ENCODE measurements at places on chromosomes 5 and 9.

- no peak for DNase-seq
Measured at GRCh38 chr5:5826911-5827310, 404.4 kb downstream of the ICE1 start.

GRCh38 chr5:20678814-20679298 is 690.9 kb upstream of the CDH18 start:
- no peak for DNase-seq

DNA sequence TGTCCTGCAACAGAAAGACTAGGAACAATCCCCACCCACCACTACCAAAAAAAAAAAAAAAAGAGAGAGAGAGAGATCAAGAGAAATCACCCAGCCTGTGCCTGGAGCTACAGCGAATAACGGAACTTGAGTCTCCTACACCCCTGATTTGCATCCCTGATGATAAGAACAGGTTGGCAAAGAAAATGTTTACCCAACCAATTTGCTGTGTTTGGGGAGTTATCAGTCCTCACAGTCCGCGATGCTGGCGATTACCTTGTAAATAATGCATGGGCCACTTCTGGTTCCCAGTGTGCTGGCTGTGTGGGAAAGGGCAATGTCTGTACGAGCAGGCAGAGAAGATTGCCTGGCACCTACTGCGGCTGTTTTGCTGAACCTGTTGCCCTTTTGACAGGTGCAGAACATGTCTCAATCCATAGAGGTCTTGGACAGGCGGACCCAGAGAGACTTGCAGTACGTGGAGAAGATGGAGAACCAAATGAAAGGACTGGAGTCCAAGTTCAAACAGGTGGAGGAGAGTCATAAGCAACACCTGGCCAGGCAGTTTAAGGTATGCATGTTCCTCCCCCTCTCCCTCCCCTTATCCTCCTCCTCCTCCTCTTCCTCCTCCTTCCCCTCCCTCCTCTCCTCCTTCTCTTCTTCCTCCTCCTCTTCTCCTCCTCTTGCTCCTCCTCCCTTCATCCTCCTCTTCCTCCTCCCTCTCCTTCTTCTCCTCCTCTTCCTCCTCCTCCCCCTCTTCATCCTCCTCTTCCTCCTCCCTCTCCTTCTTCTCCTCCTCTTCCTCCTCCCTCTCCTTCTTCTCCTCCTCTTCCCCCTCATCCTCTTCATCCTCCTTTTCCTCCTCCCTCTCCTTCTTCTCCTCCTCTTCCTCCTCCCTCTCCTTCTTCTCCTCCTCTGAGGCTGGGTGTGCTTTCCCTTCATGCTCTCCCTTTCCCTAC is 8.3 kb downstream of the OLFM1 start:
- no peak for DNase-seq

DNA sequence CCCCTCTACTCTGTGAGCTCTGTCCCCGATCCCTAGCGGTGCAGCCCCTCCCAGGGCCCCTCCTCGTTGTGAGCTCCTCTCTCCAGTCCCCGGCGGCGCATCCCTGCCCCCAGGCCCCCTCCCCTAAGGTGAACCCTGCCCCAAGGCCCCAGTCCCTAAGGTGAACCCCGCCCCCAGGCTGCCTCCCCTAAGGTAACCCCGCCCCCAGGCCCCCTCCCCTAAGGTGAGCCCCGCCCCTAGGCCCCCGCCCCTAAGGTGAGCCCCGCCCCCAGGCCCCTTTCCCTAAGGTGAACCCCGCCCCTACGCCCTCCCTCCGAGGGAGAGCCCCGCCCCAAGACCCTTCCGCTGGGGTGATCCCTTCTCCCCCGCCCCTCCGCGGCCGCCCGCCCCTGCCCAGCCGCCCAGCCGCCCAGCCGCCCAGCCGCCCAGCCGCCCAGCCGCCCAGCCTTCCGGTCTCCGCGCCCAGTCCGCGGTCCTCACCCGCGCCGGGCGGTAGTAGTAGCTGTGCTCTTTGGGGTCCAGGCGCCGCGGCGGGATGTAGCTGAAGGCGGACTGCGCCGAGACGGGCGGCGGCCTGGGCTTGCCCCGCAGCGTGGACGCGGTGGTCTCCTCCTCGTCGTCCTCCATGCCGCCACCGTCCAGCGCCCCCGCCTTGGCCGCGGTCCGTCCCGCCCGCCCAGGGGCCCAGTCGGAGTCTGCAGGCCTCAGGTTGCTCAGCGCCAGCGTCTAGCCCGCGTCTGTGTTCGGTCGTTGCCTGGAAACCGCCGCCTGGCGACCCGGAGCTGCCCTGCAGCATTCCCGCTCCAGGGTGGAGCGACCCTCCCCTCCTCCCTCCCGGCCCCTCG is at the start of gene CFAP90:
Gene CFAP90, minus strand, starts transcription at position 739 of the 845 bp plus-strand sequence. Its CDS starts 112 bp downstream, at position 627.
- DNase-seq = peak; percentile 65

- DNase-seq = no peak
Measured at GRCh38 chr9:94627287-94627686, 12.0 kb downstream of the FBP1 start.

DNA sequence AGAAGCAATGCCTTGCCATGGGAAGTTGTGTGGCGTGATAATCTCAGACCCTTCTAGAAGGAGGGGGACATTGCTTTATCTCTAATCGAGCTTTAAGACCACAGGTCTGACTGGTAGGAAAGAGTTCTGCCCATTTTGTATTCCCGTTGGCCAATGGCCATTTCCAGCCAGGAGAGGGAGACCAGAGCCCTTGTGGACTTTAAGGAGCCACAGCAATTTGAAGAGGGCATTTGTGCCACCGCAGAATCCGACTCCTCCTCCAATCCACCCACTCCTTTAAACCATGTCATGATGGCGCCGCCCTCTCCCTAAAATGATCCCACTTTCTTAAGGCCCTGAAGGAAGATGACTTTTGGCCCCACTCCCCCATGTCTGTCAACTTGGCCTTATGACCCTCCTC is 560.5 kb upstream of the ADAMTS16 start:
- DNase-seq = no peak

- DNase-seq = peak; percentile 66
Measured at GRCh38 chr9:78103971-78104433, 72.4 kb upstream of the GNAQ start.

GRCh38 chr9:79111653-79112052 is 460.1 kb upstream of the TLE4 start:
- DNase-seq = no peak

DNA sequence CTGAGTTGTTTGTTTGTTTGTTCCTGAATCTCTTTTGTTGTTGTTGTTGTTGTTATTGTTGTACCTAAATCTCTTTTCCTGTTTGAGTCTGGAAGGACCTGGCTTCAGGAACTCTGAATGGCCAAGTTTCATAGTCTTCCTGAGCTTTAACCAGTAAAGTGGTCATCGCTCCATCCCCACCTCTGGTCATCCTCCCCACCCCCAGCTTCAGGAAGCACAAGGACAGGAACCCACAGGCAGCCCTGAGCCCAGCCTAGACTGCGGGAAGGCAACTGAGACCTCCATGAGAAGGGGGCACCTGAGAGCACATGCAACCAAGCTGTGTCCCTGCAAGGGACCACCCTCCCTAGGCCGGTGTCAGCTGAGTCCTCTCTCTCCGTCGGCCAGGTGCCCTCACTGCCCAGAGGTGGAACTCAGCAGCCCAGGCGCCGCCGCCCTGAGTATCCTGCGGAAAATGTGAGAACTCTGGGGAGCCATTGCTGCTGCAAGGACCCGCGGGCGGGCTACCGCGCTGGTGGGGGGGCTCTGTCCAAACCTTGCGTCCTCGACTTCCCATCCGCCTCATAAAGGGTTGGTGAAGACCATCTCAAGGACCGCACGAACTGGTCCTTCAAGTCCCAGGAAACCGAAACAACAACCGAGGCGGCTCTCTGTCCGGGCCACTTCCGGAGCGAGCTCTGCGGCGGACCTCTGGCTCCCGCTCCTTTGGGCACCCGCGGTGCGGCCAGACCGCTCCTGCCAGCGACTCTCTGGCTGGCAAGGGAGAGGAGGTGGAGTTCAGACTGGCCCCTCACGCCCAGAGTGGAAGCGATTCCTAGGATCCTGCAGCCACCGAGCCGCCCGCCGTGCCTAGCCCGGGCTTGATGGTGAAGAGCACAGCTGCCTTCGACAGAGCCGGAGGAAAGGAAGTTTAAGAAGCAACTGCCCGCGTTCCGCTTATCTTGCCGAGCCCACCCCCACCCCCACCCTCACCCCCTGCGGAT is 4.2 kb downstream of the BARX1 start:
- peak; percentile 37 for DNase-seq
